ENCODE measurements at places on chromosomes 4 and X.

- DNase-seq = no peak
Observed at GRCh38 chrX:109785053-109785452, 52.0 kb upstream of the ACSL4 start.

DNA sequence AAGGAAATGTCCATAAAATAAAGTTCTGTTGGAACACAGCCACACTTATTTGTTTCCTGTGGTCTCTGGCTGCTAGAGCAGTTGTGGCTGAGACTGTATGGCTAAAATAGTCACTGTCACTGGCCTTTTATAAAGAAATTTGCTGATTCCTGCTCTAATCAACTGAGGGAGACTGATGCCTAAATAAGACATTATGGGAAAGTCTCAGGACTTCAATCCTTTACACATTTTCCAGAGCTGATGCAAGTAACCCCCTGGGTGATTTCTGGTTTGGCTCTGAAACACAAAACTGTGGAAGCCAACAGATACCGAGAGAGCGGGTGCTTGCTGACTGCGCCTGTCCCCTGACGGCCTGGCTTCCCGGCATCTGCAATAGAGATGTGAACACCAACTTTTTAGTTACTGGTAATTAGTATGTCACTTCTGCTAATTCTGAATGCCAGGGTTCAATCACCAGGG is 64.0 kb downstream of the POLR2B start:
- peak; percentile 73 for DNase-seq

DNA sequence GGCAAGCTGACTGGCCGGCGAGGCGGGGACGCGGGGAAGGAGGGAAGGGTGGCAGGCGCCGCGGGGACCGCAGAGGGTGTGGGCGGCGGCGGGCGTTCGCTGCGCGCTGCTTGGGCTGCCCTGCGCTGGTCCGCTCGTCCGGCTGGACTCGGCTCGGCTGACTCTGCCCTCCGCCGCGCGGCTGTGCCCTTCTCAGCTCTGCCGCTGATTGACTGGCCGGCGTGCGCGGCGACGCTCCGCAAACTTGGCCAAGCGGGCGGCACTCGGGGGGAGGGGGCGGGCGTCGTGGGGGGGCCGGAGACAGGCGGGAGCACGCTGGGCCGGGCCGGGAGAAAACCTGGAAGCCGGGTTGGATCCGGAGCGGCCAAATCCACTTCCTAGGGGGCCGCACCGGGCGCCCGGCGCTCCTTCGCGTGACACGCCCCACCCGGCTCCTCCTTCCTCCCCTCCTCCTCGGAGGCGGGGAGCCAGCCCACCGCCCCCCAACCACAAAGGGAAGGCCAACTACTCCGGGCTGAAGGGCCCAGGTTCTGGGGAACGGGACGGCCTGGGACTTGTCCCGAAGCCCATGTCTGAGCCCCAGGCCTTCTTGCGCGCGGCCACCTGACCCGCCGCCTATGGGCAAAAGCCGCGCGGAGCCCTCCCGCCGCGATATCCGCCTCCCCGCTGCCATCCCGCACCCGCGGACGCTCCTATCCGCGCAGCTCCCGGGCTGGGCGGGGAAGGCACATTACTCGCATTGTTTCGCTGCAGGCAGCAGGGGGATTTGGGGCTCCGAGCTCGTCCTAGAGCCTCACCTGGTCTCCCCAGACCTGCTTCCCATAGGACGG is at the start of gene GPC4:
GPC4 (minus strand) TSS at position 214 of the 830 bp plus-strand sequence. CDS start 524 bp downstream, outside the sequence.
- peak; percentile 86 for DNase-seq

DNA sequence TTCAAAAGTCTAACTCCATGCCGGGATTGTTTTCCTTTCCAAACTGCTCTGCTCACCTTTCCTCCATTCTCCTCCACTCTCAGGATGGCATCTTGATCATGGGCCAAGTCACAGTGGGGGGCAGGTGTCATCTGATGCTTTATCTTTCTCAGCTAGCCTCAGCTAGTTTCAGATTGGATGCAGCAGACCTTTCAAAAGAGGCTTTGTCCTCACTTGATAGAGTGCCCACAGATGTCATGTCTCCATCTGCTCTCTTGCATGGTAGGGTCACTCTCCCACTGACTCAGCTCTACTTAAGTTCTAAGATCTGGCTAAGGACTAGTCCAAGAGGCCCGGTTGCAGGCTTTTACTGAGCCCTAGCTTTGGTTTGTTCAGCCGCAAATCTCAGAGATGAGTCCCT is 341.8 kb upstream of the GALNT7 start:
- no peak for DNase-seq

GRCh38 chr4:158729716-158730559 is 6.7 kb upstream of the PPID start:
- DNase-seq = peak; percentile 66

DNA sequence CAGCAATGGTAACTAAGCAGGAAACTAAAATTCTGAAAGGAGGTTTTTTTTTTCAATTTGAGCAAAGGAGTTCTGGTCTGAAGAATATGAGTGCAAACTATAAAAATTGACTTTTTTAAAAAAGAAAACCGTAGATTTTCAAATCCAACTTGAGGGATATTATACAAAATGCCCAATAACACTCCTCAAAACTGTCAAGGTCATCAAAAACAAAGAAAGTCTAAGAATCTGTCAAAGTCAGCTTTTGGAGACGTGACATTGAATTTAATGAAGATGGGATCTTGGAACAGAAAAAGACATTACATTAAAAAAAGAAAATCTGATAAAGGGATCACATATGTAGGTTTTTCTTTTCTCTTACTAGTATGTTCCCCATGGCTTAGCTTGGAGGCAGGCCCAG is 40.4 kb upstream of the AR start:
- no peak for DNase-seq

GRCh38 chr4:86633854-86634253 is 39.7 kb downstream of the PTPN13 start:
- DNase-seq = no peak

DNA sequence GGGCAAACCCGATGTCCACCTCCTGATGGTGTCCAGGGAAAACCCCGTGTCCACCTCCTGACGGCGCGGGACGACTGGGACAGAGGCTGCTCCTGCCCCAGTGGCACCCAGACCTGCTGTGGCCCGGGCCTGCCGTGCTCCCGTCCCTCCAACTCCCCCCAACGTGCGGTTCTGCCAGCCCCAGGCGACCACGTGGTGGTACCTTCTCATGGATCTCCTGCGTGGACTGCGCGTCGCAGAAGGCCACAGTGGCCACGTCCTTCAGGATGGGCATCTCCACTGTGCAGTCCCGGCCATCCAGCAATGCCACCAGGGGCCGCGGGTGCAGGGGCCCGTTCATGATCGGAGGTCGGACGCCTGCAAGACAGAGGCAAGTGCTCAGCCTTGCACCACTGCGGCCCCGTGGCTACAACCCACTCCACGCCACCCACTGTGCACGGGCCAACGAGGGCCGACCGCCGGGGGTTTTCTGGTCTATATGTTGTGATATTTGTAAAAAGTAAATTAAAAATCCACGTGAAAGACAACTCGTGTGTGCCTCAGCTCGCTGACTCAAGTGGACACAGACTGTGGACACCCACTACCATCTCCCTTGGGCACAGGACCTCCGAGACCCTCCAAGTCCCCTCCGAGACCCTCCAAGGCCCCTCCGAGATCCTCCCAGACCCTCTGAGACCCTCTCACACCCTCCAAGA is 10.8 kb downstream of the CTBP1 start:
- DNase-seq = peak; percentile 9
